ENCODE measurements at places on chromosomes 4 and X.

- no peak for DNase-seq
Measured at GRCh38 chr4:26017531-26017930, 103.5 kb downstream of the SMIM20 start.

GRCh38 chr4:97374526-97374925 lies 768.8 kb downstream of the STPG2 start:
- no peak for DNase-seq

- DNase-seq: no peak
Measured at GRCh38 chr4:74366367-74366911, 1.5 kb downstream of the EREG start.

DNA sequence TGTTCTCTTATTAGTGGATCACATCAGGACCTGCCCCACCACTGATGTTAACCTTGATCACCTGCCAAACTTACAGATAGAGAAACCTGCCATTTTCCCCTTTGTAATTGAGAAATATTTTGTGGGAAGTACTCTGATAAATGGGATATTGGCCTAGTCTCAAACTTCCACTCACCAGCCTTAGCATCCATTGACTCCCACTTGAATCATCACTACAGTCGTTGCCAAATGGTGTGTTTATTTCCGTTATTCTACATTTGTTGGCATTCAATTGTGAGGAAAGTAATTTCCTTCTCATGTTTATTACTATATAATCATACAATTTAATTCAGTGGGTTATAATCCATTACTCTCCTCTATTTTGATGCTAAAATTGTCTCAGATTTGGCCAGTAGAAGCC lies 156.4 kb upstream of the CXCL13 start:
- no peak for DNase-seq

GRCh38 chrX:30561191-30561590 lies 16.4 kb downstream of the TASL start:
- DNase-seq: no peak

DNA sequence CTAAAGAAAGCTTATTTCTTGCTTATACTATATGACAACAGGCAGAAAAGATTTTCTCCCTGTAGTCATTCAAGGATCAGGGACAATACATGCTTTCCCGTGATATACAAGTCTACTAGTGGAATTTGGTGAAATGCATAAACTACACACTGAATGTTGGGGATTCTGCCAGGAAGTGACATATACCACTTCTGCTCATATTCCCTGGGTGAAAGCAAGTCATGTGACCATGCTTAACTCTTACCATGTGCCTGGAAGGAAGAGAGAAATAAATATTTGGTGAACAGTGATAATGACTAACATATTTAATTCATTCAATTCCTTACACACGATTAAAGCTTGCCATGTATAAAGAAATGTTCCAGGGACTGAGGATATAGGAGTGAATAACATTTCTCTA lies 534.6 kb downstream of the PPARGC1A start:
- no peak for DNase-seq

DNA sequence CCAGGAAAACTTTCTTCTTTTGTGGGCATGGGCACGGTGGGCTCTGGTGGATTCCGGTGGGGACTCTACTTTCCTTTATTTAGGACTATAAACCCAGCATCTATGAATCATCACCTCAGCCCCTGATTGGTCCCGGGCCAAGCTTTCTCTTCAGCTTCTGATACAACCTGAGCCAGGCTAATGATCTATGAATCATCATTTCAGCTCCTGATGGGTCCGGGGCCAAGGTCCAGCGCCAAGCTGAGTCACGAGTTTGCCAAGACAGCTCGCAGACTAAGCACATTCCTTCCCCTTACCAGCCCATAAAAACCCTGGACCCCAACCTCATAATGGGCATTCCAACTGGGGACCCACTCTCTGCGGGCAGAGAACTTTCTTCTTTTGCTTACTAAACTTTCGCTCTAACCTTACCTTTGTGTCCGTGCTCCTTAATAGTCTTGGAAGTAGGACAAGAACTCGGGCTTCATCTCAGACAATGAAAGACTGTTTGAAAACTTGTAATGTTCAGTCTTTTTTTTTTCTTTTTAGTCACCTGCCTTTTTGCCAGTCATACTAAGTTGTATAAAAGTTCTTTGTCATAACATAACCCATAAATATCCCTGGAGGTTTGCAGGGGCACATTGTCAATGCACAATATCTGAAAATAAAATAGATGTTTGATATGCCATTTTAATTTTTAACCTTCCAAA lies 904.9 kb upstream of the EPHA5 start:
- no peak for DNase-seq

DNA sequence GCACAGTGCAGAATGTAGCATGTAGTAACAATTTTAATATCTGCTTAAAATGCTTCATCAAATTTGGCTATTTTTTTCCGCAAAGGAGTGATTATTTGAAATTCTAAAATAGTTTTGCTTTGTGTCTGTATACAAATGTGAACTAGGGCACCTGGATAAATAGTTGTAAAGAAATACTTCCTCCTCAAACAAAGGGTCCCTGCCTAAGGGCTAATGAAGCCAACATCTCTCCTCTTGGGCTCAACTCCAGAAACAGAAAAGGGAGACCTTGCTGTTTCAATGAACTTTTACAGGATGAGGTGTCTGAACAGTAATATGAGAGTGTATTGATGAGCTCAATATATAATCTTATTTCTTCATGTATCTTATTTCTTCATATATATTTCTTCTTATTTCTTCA lies 30.8 kb upstream of the SCOC start:
- no peak for DNase-seq

DNA sequence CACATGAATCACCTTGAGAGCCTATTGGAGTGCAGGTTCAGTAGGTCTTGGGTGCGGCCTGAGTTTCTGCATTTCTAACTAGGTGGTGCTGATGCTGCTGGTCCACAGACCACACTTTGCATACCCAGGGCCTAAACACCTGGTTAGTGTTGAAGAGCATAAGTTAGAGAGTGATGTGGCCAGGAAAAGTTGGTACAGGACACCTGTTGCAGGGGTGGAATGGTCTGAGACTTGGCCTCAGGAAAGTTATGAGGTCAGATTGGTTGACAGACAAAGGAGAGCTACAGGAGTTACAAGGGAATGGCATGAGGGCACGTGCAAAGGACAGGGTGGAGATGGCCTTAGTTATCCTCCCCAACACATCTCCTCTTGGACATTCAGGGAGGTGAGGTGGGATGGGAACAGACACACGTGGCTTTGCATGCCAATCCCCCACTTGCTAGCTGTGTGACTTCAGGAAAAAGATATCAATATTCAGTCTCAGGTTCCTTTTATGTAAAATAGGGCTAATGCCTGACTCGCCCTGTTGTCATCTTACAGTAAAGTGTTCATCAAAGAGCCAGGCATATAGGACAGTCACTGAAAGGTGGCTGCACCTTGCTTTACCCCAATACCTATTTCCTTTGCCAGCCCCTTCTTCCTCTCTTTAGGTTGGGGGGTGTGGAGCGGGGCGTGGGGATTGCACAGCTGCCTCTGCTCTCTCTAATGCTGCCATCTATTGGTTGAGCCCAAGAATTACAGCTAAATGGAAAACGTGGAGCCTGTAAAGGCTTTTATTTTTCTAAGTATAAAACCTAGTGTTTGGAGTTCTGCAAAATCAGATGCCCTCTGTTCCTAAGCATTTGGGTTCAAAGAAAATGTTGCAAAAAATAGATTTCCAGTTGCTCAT lies 47.5 kb downstream of the ATG4A start:
- DNase-seq: no peak

DNA sequence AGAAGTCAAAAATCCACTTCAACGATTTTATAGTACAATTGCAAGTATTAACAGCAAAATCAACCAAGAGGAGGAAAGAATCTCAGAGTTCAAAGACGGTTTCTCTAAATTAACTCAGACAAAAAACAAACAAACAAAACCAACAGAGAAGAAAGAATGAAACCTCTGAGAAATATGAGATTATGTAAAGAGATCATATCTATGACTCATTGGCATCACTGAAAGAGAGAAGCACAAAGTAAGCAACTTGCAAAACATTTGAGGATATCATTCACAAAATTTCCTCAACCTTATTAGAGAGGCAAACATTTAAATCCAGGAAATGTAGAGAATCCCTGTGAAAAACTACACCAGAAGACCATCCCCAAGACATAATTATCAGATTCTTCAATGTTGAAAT lies 370.4 kb downstream of the INPP4B start:
- no peak for DNase-seq
